ENCODE measurements at places on chromosomes 2 and 18. TPM values are rescaled to one million over a fixed set of nuclear protein-coding genes. Genes with fewer than 3 reads are reported as not detected.

Gene PROC
- not detected for total RNA-seq

Gene ATOH8
- total RNA-seq: 78.4 TPM

- no peak for DNase-seq
- no peak overlapping the region for H3K4me3 ChIP-seq
- no peaks in the 10 kb centered on the region for H3K27me3 ChIP-seq
- no peaks in the 10 kb centered on the region for H3K36me3 ChIP-seq
- no peak overlapping the region for H3K27ac ChIP-seq
Measured at GRCh38 chr18:73482901-73483300, 615.1 kb upstream of the NETO1 start.

DNA sequence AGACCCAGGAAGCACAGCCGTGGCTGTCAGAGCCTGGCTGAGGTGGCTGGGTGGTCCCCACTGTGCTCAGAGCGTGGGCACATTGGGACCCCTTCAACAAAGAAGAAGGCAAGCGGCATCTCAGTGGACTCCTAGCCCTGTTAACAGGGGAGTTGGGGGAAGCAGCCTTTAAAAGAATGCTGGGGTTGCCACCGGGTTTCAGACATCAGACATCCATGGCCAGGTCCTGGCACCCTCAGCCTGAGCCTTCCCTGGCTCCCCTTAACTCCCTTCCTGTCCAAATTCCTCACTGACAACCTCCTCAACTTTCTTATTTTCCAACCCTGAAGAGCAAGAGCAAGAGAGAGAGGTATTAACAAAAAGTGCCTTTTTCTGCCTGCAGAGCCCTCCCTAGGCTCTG is 24.8 kb upstream of the GNAL start:
- no peak for DNase-seq
- peaks cover 3% of the 10 kb centered on the region for H3K4me1 ChIP-seq
- H3K4me3 ChIP-seq: no peak overlapping the region
- no peak overlapping the region for H3K27ac ChIP-seq
- no peaks in the 10 kb centered on the region for H3K36me3 ChIP-seq

Gene CARF
- total RNA-seq: 25.6 TPM

- H3K4me3 ChIP-seq: no peak overlapping the region
- no peak for DNase-seq
- H3K27ac ChIP-seq: no peak overlapping the region
- H3K4me1 ChIP-seq: no peaks in the 10 kb centered on the region
- no peaks in the 10 kb centered on the region for H3K27me3 ChIP-seq
Measured at GRCh38 chr18:53241161-53241560, 901.2 kb downstream of the DCC start.

DNA sequence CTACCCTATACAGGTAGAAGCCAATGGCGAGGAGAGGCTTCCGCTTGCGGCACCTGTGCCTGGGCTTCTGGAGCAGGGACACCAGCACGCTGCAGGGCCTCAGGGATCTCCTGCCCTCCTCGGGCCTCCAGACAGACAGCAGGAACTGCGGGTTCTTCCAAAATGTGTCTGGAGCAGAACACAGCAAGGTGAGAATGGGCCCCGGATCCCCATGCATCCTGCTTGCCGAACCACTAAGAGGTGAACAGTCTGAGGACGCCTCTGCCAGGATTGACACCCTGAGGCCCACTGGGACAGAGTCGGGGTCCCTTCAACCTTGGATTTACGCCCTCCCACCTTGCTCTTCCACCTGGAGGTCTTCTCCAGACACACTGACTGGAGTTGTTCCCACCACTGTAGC is 25.4 kb downstream of the CAPN14 start:
- no peak overlapping the region for H3K27ac ChIP-seq
- H3K36me3 ChIP-seq: no peaks in the 10 kb centered on the region
- H3K27me3 ChIP-seq: no peaks in the 10 kb centered on the region
- H3K4me3 ChIP-seq: no peak overlapping the region

Gene GPBAR1
- total RNA-seq: 3.5 TPM

Gene MEP1B
- total RNA-seq: not detected

GRCh38 chr2:64625299-64626145 is 28.2 kb downstream of the SERTAD2 start:
- H3K4me1 ChIP-seq: no peaks in the 10 kb centered on the region
- H3K36me3 ChIP-seq: no peaks in the 10 kb centered on the region
- no peaks in the 10 kb centered on the region for H3K27me3 ChIP-seq
- H3K4me3 ChIP-seq: no peak overlapping the region
- no peak overlapping the region for H3K27ac ChIP-seq
- DNase-seq: no peak

Gene UPP2
- total RNA-seq: not detected

DNA sequence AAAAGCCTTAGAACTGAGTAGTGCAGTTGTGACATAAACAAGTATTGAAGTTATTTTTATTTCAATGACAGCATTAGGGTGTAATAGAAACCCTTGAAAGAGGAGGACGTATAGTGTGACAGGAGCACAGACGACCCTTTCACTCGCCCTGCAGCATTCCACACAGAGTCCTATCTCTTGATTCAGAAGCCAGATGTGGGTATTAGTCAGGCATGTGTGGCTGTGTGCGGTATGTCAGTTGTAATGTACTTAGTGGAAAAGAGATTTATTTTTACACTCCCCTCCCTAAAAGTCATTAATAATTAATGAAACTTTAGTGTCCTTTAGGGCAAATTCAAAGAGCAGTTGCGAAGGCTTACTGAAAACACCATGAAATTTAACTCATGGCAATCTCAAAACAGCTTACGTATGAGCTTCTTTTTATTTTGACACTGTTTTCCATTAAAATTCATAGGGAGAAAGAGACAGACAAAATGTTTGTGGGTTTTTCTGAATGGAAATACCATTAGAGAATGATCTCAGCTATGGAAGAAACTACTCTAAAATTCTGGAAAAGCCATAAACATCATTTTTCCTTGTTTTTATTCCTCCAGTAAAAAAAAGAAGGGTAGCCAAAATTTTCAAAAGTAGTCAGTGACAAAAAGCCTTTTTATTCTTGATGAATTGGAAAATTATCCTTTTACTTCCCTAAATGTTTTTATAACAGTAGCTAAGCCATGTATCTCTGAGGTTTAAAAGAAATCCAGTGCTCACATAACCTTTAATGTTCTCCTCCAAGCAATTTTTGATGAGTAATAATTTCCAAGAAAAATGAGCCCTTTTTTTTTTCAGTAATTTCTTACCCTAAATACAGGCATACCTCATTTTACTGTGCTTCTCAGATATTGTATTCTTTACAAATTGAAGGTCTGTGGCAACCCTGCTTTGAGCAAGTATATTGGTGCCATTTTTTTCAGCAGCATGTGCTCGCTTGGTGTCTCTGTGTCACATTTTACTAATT is 84.0 kb upstream of the DSEL start:
- no peaks in the 10 kb centered on the region for H3K36me3 ChIP-seq
- no peak for DNase-seq
- no peaks in the 10 kb centered on the region for H3K27me3 ChIP-seq

Gene PAPOLG
- total RNA-seq: 21.9 TPM

Gene ITPRIPL1
- total RNA-seq: 0.63 TPM

DNA sequence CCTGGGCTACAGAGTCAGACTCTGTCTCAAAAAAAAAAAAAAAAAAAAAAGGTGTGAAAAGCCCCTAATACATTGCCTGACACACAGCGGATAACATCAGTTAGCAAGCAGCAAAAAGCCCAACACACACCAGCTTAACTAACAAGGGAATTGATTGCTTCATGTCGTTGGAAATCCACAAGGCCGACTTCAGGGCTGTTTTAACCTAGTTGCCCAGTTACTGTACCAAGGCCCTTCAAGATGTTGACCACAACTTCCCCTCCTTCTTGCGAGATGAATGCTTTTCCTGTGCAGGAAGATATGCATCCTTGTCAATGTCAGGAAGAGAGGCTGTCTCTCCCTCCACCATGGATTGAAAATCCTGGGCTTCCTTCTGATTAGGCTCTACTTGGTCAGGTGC is 202.9 kb downstream of the MIB1 start:
- DNase-seq: no peak
- H3K36me3 ChIP-seq: no peaks in the 10 kb centered on the region
- H3K27ac ChIP-seq: no peak overlapping the region
- no peak overlapping the region for H3K4me3 ChIP-seq

GRCh38 chr18:28004606-28005005 is 172.3 kb downstream of the CDH2 start:
- H3K27ac ChIP-seq: no peak overlapping the region
- DNase-seq: no peak
- H3K36me3 ChIP-seq: no peaks in the 10 kb centered on the region

Gene CSRNP3
- total RNA-seq: 1.8 TPM

All from thoracic aorta (tissue), 2 donors.